ENCODE measurements at places on chromosomes 12 and 14.

GRCh38 chr12:69929125-69929524 is 104.1 kb downstream of the MYRFL start:
- DNase-seq = no peak

DNA sequence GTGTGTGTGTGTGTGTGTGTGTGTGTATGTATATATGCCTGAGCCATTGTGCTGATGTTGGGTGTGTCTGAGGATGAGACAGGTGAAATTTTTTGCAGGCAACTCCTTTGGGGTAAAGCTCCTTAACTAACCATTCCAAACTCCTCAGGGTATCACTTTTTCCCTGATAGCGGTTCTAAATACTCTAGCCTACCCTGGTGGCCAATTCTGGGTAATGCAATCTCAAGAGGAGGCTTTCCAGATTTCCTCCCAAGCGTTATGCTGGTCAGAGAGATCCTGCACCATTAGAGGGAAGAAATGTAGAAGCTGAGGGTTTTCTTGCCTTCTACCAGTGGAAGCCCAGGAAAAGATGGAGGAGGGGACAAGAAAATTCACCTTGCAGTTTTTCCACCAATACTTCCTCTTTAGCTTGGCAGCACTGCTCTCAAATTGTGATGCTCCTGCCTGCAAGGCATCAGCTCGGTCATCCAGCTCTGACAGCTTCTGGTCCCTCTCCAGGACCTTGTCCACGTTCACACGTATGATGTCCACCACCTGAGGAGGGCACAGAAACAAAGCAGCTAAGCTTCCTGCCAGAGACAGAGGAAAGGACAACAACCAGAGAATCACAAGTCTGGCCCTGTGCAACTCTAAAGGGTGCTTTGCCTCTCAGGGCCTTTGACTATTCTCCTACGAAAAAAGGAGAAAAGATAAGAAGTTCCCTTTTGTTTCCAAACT is 4.9 kb downstream of the VAMP1 start:
- peak; percentile 82 for DNase-seq

GRCh38 chr12:47686645-47687240 is 19.1 kb downstream of the RPAP3 start:
- DNase-seq = peak; percentile 36

DNA sequence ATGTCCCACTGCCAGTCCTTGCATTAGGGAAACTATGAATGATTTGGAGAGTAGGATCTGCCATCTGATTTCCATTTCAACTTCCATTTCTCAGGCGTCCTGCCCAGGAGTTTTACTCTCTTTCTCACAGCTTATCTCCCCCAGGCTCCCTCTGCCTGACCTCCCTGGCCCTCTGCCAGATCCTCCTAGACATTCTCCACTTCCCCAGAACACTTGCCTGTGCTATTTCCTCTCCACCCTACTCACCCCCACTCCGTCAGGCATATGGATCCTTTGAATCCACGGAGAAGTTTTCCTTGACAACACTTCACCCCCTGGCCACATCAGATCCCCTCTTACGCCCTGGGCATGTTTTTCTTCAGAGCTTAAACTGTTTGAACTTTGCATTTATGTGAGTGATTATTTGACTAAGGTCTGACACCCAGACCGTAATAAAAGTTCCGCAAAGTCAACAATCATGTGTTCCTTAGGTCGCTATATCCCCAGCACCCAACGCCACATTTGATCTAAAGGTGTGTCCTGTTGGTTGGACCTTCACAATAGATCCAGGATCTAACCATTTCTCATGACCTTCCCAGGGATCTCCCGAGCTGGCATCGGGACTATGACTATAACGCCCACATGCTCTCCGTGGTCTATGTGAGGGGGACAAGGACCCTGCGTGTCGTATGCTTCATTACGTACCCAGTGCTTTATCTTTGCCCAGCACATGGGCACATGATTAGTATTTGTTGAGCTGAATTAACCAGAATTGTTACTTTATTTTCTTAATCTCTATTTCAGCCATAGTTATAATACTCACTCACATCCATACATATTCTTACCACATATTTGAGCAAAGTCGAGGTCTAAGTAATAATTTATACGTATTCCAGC is 255.8 kb upstream of the FOXN3 start:
- no peak for DNase-seq

DNA sequence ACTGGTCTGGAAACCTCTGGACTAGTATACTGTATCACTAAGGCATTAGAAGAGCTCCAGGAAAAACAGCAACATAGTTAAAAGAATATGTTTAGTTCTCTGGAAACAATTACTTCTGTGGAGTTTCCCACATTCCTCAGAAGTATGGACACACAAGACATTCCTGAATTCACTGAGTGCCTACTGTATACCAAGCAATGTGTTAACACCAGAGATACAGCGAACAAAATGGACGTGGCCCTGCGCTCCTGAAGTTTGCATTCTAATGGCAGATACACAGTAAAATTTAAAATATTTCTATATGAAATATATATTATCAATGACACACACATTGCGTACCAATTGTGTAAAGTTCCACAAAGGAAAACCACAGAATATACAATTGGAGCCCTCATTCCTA is 1.1 kb downstream of the ANGEL1 start:
- DNase-seq = no peak

GRCh38 chr14:68084256-68084655 is 264.7 kb downstream of the RAD51B start:
- peak; percentile 60 for DNase-seq

DNA sequence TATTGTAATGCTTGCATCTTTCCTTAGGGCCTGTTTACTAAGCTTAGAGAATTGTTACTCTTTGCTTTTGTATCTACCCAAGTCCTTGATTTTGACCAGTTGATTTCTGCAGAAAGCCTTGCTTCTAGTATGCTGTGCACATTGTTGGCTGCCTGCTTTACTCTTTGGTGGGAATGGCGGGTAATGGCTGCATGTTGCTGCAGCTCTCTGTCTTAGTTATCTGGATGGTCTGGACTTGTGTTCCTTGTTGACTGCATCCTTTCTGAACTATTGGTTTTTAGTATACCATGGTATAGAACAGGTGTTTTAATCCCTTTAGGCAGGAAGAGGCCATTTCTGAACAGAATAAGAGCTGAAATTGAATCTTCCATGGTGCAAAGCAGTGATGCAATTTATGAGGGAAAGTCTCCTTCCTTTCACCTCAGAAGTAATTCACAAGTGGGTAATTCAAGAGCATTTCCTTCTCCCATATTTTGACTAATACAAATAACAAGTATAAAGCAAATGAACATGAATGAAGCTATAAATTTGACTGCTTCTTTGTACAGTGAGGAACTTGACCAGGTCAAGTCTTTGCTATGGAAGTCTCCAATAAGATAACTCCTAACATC is 466.4 kb downstream of the NPAS3 start:
- no peak for DNase-seq

DNA sequence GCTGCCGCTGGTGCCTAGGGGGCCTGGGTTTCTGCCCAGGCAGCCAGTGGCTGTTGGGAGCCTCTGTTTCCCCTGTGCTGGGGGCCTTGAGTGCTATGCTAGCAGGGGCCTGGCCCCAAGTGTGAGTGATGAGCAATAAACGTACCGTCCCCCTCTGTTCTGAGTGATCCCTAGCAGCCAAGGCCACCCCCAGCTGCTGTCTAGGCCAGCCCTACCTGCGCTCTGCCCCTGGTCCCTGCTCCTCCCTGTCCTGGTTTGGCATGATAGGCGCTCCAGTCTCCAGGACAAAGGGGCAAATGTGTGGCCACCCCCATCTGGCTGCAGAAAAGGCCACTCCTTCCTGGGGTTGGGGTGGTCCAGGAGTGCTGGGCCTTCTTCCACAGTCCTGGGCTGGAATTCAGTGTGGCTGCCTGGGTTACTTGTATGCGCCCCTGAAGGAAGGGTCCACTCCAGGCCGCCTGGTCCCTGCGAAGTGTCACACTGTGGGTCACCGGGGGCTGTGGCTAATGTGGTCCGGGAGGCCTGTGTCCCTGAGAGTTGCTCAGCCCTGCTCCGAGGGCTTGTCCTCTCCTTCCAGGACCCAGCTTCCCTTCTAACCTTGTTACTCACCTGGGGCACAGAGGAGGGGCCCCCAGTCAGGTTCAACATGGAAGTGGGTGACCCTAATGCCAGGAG is 7.0 kb downstream of the TRMT61A start:
- DNase-seq = no peak

DNA sequence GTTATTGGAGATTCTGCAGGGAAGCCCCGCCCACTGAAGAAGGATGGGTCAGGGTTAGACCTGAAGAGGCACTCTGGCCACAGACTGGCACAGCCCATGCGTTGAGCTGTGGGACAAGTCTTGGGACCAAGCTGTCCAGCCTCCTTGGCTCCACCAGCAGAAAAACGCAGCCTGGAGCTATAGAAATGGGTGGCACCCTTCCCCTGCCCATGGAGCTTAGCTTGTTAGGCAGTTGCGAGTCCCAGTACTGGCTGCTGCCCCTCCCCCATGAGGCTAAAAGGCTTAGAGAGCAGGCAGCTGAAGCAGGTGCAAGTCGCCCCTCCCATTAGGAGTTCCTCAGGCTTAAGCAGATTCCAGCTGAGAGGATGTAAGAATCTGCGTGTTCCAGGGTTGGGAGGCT is 1124.0 kb upstream of the TMEM132C start:
- no peak for DNase-seq

- no peak for DNase-seq
These were observed 37.6 kb downstream of the ACADS start for GRCh38 chr12:120763250-120763649.

DNA sequence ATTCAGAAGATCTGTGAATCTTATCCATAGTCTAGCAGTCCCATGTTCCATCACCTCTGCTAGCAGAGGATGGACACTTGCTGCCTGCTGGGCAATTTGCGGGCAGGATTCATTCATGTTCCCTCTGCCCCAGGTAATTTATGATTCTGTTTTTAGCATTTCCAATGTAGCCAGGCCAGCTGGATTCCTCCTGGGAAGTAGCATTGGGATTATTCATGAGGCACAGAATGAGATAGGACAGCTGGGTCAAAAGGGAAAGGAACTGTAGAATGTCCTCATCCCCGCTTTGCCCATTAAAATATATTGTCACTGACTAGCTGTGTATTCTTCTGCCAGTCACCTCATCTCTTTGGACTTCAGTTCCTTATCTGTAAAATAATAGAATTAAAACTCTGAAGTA is 68.7 kb downstream of the SLC35F4 start:
- no peak for DNase-seq

GRCh38 chr14:99475179-99475578 is 5.5 kb downstream of the SETD3 start:
- DNase-seq = no peak

DNA sequence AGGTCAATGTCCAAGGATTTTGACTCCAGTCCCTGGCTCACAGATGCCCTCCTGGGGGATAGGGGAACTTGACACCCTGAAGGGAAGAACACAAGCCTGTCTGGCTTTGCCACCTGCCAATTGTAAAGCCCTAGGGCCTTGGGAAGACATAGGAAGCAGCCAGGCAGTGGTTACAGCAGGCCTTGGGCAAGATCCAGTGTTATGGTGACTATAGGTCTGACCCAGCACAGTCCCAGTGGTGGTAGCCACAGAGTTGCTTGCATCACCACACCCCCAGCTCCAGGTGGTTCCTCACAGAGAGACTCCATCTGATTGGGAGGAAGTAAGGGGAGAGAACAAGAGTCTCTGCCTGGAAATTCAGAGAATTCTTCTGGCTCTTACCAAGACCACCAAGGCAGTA is 24.2 kb downstream of the OR6C68 start:
- no peak for DNase-seq

- no peak for DNase-seq
These were observed 221.2 kb upstream of the FLRT2 start for GRCh38 chr14:85308531-85309300.

GRCh38 chr14:54629635-54630360 is 62.9 kb downstream of the SAMD4A start:
- DNase-seq = no peak

DNA sequence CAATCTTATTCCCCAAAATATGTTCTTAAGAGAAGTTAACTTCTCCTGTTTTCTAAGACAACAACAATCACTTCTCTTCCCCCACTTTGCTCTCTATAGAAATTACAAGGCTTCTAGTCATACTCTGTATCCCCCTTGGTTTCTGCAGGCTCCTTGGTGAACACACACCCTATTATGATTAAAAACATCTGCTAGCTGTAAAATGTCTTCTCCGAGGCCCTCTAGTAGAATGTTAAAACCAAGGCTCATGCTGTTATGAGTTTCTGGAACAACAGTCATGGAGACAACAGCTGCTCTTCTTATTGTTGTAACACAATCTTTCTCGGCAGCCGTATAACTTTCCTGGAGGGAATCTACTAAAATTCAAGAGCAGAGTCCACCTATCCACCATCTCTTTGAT is 397.5 kb upstream of the CCDC196 start:
- no peak for DNase-seq

DNA sequence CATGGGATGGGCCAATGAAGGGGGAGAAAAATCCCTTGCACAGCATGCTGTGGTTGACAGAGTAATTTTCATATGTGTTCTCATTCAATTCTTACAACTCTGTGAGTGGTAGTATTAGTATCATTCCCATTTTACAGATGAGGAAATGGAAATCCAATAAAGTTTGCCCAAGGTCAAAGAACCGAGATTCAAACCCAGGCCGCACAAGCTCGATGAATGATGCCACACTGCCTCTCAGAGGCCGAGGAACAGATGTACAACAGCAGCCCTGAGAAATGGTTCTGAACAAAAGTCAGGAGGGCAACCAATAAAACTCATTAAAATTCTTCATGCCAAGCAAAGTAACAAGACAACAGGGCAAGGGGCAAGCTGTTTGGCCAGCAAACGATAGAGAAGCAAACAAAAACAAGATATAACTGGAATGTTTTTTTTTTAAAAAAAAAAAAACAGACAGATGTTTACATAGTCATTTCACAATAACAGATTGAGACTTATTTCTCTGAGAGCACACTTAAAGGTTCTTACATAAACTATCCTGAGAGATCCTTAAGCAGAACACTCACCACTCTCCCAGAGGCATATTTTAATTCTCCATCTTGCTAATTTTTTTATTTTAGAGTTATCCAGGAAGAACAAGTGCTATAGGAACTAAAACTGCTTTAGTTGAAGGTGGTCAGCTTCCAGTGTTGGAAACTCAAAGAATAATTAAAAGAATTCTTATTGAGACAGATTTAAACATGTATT is 85.8 kb downstream of the EXOC5 start:
- DNase-seq = no peak

GRCh38 chr12:94872971-94873733 is 130.3 kb downstream of the NDUFA12 start:
- DNase-seq = peak; percentile 22

GRCh38 chr12:98439981-98440581 is 75.3 kb upstream of the TMPO start:
- DNase-seq = peak; percentile 73

- DNase-seq = no peak
These were observed 327.2 kb upstream of the E2F7 start for GRCh38 chr12:77392467-77393088.

GRCh38 chr12:107241411-107241810 is 148.1 kb upstream of the CRY1 start:
- no peak for DNase-seq

GRCh38 chr12:111283521-111283920 is 85.4 kb downstream of the PHETA1 start:
- DNase-seq = no peak

GRCh38 chr12:4270831-4271716 is 2.5 kb upstream of the CCND2 start:
- DNase-seq = no peak
